ENCODE measurements at places on chromosomes 7 and 10. TPM values are rescaled to one million over a fixed set of nuclear protein-coding genes. Genes with fewer than 3 reads are reported as not detected.

Gene MUC12
- total RNA-seq = 1.1 TPM

Gene NUTM2D
- 1.6 TPM for total RNA-seq

Gene FOXP2
- total RNA-seq = not detected

Gene TMEM248
- total RNA-seq = 73.7 TPM

Gene TMEM178B
- total RNA-seq = 0.96 TPM

Gene CALHM1
- total RNA-seq = not detected

Gene CAV2
- total RNA-seq = 0.32 TPM

Gene HPS1
- total RNA-seq = 76.5 TPM

Gene OR2A12
- total RNA-seq = not detected

Gene VIM
- total RNA-seq = 1,558 TPM

Gene HOXA5
- not detected for total RNA-seq

Gene OPALIN
- total RNA-seq = not detected

Gene DYNC1I1
- total RNA-seq = 0.12 TPM

Gene C10orf105
- total RNA-seq = 0.31 TPM

Gene GPRIN2
- total RNA-seq = not detected

Data from T-helper 17 cell (primary cell).